ENCODE measurements at places on chromosomes 4 and X.

DNA sequence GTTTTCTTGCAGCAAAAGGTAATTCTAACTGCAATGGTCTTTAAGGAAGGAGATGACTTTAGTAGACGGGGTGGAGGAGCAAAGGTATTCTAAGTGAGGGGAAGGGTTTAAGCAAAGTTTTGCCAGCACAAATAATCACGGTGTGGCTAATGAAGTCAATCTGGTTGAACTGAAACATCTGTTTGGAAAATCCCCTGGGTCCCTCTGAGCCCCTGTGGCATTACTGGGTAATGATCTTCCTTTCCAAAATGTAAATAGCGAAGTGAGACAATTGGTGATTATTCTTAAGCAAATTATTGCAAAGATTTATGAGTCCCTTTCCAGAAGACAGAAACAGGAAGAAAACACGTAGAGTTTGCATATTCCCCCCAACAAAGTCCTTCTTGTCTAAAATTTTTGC, 47.2 kb downstream of the FGFBP1 start:
- DNase-seq: no peak

DNA sequence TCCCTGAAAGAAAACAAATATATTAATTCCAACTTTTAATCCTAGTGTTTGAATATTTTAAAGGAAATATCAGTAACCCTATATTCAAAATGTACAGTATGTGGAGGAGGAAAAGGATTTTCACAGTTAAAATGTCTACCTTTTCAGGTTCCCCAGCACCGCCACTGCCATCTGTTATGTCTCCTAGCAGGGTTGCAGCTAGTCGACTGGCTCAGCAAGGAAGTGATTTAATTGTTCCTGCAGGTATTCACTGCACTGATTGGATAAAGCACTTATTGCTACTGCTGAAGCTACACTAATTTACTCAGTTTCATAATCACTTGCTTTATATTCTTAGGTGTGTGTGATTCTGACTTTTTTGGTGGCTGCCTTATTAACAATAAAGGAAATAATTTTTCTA, 65.5 kb upstream of the FHDC1 start:
- DNase-seq: no peak

- DNase-seq: peak; percentile 10
Observed at GRCh38 chr4:128424527-128425497, 137.2 kb upstream of the PGRMC2 start.

- peak; percentile 33 for DNase-seq
Observed at GRCh38 chrX:123184866-123185276, 793 bp downstream of the GRIA3 start.

- DNase-seq: no peak
Observed at GRCh38 chr4:82621251-82621650, 59.5 kb upstream of the TMEM150C start.

GRCh38 chr4:169996379-169997240, 29.6 kb downstream of the MFAP3L start:
- DNase-seq: no peak

DNA sequence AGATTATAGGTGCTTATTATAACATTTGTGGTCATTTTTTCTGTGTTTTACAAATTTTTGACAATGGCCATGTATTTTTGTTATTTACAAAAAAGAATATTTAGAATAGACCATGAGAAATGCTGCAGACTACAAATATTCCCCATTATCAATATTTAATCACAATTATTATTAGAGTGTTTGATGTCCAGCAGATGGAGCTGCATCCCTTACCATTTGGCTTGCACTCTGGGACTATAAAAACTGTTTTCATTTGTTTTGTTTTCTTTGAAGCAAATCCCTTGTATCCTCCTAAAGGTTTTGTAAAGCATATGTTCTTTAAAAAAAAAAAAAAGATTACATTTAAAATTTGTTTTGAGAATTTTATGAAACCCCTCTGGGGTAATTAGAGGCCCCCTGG, 85.6 kb upstream of the CXorf66 start:
- DNase-seq: peak; percentile 0

DNA sequence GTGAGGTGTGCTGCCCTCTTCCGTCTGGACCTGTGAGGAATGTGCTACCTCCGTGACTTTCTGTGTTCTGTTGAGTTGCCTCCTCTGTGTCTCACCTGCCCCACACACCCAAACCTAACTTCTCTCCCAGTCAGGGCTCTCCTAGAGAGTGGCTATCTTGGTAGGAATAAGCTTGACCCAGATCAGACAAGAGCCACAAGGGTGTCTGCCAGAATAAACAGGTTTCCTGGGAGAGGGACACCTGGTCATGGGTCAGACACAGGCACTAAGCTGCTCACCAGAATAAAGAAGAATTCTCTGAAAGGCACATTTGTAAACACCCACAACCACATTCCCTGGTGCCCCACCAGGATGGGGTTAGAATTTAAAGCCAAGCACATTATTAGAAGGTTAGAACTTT, 11.1 kb downstream of the ZNF182 start:
- DNase-seq: no peak

- no peak for DNase-seq
Observed at GRCh38 chrX:152735101-152735500, 1.5 kb downstream of the MAGEA12 start.

GRCh38 chr4:150493851-150494250, 88.1 kb upstream of the MAB21L2 start:
- peak; percentile 17 for DNase-seq

DNA sequence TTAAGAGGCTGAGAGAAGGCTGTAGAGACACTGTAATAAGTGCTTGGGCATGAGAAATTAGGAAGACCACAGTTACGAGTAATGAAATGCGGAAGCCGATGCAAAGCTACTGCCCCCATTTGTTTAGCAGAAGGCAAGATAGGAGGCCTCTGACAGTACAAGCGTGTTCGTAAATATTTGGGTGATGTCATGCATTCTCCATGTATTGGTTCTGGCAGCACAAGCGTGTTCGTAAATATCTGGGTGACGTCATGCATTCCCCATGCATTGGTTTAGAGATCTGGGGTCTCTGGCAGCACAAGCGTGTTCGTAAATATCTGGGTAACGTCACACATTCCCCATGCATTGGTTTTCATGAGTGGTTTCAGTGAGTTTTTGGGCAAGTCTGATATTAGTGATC, 661.5 kb upstream of the FRG1 start:
- peak; percentile 11 for DNase-seq

GRCh38 chr4:139951021-139951420, 203.0 kb downstream of the MAML3 start:
- DNase-seq: peak; percentile 58

GRCh38 chrX:95076449-95076848, 1402.4 kb downstream of the FAM133A start:
- DNase-seq: peak; percentile 58

GRCh38 chr4:139774759-139775487, 109.3 kb downstream of the MGST2 start:
- DNase-seq: no peak

DNA sequence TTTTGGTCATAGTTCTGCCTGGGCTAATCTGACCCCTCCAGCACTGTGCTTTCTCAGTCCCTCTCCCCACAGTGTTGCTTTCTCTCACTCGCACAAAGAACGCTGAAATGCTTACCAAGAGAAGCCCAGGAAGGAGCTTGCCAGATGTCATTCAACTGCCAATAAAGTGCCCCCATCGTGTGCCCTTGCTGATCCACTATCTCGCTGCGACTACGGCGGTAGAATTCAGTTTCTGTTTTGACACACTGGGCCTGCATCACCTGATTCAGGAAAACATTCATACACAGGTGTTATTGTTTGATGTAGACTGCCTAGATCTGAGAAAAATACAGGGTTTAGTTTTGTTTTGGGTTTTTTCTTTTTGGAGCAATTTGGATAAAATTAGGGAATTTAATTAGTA, 121.2 kb downstream of the MANBA start:
- no peak for DNase-seq

DNA sequence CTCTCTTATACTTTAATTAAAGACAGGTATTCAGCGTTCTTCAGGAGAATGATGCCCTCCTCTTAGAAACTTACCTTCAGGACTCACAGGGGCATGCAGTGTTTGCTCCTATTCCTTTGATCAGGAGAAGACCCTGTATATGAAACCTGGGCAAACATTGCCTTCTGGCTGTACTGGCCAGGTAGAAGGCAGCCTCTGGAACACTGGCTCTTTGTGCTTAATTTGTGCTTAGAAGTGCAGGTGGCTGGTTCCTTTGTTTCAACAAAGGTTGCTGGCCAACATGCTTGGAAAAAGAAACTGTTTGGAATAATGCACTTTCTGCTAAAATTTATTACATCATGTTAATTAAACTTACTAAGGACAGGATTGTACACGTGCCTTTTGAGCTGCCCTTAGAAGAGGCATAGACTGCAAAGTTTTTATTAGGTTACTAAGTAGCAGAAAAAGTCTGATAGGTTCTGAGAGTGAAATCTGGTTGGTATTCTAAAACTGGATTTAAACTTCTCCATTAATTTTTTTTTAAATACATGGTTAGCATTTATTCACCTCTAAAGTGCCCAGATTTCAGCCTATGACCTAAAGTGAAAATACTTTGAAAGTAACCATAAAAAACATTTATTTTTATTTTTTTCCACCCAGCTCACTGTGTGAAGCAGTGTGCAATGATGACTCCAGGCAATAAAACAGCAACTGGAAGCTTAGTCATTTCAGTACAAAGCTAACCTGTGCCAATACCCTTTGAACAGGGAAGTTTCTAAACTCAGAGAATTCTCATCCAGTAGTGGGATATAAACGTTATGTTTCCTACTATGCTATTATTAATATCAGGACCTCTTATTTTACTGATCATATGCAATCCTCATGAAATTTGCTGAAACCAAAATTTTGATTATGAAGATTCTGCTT, 11.3 kb downstream of the RASSF6 start:
- DNase-seq: peak; percentile 45

All from EL (cell line).